ENCODE measurements at places on chromosomes 12 and 14.

GRCh38 chr14:58805057-58805456 lies 167.3 kb downstream of the DACT1 start:
- no peak for DNase-seq

DNA sequence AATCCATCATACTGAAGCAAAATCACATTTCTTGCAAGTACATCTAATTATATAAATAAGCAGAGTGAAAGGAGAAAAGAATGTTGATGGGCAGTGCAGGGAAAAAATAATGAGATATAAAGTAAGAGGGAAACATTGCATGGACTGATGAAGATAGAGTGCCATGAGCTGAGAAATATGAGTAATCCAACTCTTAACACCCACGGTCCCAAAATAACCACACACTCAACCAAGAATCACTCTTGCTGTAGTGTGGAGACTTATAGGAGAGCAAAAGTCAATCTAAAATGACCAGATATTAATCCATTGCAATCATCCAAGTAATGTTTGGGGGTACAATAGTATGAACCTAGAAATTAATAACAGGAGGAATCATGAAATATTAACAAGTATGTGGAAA lies 40.2 kb downstream of the MYF5 start:
- no peak for DNase-seq

GRCh38 chr14:99214701-99215100 lies 57.3 kb downstream of the BCL11B start:
- DNase-seq: no peak

DNA sequence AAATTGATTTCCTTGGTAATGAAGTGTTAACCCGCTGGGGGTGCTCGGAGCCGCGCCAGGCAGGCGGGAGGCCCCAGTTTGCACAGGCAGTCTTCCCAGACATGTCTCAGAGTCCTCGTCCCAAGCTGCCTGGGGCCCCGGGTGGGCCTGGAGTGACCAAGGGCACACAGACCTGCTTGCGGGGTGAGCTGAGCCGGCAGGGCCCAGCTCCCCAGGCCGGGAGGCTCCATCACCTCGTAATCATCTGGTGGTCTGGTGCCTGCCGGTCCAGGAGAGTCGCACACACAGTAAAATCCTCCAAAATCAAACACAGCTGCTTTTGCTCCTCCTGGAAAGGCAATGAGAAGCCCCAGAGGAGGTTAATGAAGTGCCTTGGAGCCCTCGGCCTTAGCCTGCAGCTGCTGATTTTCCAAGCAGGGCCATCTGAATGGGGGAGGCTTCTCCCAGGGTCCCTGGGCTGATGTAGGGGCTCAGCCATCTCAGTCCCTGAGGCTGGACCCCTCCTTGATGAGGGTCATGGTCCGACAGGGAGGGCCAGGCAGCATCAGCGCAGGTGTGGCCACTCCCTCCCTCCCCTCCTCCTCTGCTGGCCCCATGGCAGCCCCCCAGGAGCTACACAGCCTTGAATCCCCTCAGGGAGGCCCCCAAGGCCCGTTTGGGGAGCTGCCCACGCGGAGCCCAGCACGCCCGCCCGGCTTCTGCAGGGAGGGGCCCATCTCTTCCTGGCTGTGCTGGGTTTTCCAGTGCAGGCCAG lies 39.4 kb upstream of the FBRSL1 start:
- peak; percentile 86 for DNase-seq

GRCh38 chr14:77119851-77120250 lies 21.7 kb downstream of the ZDHHC22 start:
- no peak for DNase-seq

- DNase-seq: no peak
Measured at GRCh38 chr12:117567644-117568216, 206.3 kb upstream of the NOS1 start.

GRCh38 chr12:99138393-99138792 lies 493.3 kb downstream of the APAF1 start:
- DNase-seq: peak; percentile 28

DNA sequence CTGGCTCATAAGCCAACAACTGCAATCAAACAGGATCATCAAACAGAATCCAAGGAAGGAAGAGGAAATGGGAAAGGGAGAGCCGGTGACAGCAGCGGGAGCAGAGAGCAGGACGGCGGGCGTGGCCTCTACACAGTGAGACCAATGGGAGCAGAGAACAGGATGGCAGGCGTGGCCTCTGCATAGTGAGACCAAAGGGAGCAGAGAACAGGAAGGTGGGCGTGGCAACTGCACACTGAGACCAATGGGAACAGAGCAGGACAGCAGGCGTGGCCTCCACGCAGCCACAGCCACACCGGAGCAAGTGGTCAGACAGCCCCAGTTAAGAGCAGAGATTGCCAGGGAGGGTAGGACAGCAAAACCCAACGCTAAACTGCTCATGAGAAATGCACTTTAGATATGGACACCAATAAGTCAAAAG lies 16.4 kb downstream of the LRCOL1 start:
- DNase-seq: peak; percentile 92

GRCh38 chr12:131147894-131148293 lies 194.2 kb downstream of the ADGRD1 start:
- DNase-seq: no peak

GRCh38 chr12:75783093-75783877 lies 248.3 kb downstream of the PHLDA1 start:
- no peak for DNase-seq

- no peak for DNase-seq
Measured at GRCh38 chr12:110074089-110074488, 25.8 kb upstream of the C12orf76 start.

DNA sequence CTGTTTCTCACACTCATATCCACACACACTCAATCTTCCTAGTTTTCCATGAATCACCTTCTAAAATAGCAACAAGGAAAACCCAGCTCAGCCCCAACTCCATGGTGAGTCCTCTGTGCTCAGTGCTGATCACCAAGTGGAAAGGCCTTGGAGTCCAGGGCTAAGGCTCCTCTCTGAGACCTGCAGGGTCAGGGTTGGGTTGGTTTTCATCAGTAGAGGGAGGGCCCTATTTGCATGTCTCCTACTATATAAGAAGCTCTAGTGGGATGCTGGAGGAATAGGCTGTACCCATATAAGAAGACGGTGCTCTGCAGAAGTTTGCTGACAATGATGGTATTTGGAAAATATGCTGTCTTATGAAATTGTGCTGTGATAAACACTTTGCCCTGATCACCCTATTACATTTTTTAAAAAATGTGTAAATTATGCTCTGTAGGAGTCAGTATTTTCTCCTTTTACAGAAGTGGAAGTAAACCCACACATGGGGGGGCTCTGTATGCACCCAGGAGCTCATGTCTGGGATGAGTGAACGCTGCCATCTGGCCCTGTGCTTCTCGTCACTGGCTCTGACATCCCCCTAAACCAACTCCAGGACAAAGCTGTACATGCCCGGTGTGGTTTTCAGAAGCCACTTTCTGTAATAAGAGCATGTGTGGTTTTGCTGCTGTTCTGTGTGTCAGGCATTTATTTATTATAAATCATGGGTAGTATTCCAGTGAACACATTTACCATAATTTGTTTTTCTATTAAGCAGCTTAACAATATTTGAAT lies 536.3 kb downstream of the TMEM121 start:
- no peak for DNase-seq

- DNase-seq: no peak
Measured at GRCh38 chr14:56120091-56120691, 2.0 kb downstream of the PELI2 start.

DNA sequence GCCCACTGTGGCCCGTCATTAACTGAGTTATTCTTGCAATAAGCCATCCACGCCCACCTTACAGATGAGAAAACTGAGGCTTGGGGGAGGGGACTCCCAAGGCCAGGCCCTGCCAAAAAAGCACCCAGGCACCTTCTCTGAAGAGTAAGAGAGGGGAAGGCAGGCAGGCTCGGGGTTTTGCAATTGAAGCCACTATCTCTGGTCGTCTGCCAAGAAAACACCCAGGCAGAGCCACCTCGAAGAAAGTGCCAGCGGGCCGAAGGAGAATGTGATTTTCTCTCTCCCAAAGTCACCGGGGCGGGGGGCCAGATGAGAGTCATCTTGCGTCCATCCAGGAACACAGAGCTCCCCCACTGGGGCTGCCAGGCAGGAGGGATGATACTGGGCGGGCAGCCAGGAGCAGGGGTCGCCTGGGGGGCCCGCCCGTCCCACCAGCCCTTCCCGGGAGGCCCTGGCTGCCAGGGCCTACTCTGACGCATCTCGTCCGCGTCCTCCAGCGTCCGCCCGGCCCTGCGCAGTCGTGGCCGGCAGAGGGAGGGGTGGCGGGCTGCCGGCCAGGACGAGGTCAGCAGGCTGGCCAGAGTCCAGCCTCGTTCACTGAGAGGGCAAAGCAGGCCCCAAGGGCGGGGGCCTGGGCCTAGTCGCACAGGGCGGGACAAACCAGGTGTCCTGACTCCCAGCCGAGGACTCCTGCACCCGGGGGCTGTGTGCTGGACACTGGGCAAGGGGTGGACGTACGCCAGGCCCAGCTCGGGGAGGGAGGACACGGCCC lies 74.3 kb downstream of the RFLNA start:
- peak; percentile 88 for DNase-seq

- no peak for DNase-seq
Measured at GRCh38 chr12:15848606-15849005, 33.6 kb upstream of the STRAP start.

DNA sequence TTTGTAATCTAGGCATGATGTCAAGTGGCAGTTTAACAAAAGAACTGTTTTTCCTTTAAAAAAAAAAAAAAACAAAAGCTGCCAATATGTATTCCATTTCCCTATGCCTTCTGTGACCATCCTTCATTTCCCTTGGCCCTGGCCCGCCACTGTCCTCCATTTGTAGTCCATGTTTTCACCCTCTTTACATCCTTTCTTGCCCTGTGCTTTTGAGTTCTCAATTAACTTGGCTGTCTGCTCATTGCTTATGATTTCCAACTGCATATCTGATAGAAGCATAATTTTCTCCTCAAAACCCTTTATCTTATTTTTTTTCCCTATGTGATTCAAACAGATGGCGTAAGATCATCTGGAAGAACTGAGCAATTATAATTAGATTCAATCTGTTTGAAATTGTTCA lies 297.5 kb downstream of the NAV3 start:
- DNase-seq: no peak

GRCh38 chr14:100906420-100906819 lies 2.9 kb upstream of the RTL1 start:
- no peak for DNase-seq

DNA sequence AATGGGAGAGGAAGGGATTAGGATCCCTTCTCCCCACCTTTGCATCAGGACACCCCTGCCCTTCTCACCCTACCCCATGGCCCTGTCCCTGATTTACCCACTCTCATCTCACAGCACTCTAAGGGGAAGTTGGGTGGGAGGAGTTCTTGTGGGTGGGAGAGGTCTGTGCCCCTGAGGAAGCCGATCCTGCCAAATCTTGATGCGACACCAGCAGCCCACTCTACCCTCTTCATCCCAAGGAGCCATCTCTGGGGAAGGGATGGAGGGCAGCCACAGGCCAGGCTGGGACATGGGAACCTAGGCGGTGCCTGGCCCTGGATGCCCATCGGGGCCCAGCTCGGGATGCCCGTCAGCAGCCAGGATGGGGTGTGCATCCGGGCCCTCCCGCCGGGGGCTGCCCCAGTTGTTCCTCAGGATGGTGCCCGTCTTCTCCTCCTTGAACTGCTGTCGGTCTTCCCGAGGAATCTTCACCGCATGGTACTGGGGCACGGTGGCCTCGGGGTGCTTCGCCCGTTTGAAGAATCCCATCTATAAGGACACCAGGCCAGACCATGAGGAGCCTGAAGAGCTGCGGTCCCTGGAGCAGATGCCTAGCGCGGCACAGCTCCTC lies 22.8 kb downstream of the ITGA7 start:
- DNase-seq: no peak

- no peak for DNase-seq
Measured at GRCh38 chr14:70660967-70661893, 19.5 kb downstream of the TTC9 start.

DNA sequence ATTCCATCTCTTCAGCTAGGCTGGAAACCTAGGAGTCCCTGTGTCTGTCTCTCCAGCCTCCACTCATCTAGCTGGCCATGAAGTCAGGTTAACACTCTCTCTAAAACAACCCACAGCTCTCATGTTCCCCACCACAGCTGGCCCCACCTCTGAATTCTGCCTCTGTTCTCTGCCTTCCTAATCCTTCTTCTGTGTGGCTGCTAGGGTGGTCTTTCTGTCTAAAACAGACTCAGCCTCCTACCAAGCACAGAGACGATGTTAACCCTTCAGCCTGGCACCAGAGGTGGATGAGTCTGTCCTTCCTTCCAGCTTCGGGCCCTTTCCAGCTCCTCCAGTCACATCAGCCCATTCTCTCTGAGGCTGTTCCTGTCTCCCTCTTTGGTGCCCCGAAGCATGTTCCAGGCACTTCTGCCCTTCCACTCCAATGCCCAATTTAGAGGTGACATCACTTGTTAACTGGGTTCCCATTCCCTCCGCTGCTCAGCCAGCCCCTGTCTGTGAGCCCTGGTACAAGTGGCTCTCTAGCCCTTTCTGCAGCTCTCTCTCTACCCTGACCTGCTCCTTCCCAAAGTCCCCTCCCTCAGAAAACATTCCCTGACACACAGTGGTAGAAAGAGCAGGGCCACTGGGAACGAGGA lies 9.1 kb downstream of the FIGNL2 start:
- DNase-seq: no peak

GRCh38 chr12:91017043-91017442 lies 12.3 kb upstream of the EPYC start:
- no peak for DNase-seq

GRCh38 chr12:89859508-89860220 lies 151.0 kb upstream of the ATP2B1 start:
- DNase-seq: no peak

- DNase-seq: no peak
Measured at GRCh38 chr14:75022655-75023054, 19.9 kb downstream of the EIF2B2 start.

DNA sequence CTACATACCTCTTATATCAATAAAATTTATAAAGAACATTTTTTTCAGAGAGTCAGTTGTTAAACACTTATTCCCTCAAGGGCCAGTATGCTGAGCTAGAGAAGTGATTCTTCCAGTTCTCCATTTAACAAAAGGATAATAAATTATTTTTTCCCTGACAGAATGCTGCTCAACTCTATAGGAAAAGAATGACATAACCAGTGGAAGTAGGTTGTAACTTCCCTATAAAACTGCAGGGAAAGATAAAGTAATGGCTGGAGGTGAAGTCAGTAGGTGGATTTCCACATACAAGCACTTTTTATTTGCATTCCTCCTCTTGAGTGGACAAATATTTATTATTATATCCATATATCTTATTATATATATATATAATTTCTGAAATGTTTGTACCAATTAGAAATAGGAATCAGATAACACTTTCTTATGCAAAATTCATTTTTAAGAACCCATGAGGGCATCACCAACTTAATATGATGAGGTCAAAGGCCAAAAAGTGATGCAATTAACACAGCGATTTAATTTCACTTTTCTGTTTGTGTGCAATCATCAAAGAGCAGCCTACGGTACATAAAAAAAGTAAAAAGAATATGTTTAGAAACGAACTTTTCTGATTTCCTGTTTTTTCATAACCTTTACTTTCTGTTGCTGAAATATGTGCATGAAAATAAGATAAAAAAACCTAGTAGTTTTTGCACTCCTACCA lies 175.3 kb downstream of the PRKD1 start:
- no peak for DNase-seq

DNA sequence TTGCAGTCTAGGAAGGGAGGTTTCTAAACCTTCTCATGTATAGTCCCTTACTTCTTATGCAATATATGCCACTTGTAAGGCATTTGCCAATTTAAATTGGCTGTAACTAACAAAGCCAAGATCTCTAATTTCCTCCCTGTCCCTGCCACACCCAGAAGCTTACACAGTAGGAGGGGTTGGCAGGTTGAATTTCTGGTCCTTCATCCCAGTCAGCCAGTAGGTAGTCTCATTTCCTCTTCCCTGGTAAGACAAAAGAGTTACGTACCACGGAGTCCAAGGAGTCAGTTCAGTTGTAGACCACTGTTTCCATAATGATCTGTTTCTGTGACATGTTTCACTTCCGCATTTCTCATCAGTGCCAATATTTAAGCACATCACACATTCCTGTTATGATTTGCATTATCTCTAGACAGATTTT lies 47.0 kb upstream of the PLBD1 start:
- DNase-seq: no peak

Measured in left hindlimb (tissue), 1 donor.